Placental pericyte (primary cell): ENCODE measurements at places on chromosomes 4 and X. TPM values are rescaled to one million over a fixed set of nuclear protein-coding genes. Genes with fewer than 3 reads are reported as not detected.

Gene CFP
- 0.22 and 0.57 TPM in 2 replicates for total RNA-seq

Gene SMARCA1
- 50.8 and 51.0 TPM in 2 replicates for total RNA-seq

Gene FTHL17
- total RNA-seq, result not detected in 2 replicates

Gene PDGFC
- 44.4 and 151 TPM in 2 replicates for total RNA-seq

Gene AREG
- total RNA-seq, result 1.3 and 16.2 TPM in 2 replicates

Gene SHROOM3
- 7.9 and 42.5 TPM in 2 replicates for total RNA-seq

Gene SMIM43
- 0.14 TPM in 1 of 2 replicates, not detected in the other for total RNA-seq

Gene SSX2B
- total RNA-seq, result not detected in 2 replicates

Gene TEX11
- total RNA-seq, result not detected in 2 replicates

Gene ING2
- total RNA-seq, result 6.6 and 7.7 TPM in 2 replicates

Gene MSMO1
- 264 and 362 TPM in 2 replicates for total RNA-seq

Gene PAGE1
- not detected in 2 replicates for total RNA-seq

Gene EDNRA
- 1.3 and 13.2 TPM in 2 replicates for total RNA-seq

Gene HTN1
- not detected in 2 replicates for total RNA-seq

Gene MAGEA4
- total RNA-seq, result not detected in 2 replicates

Gene MAGEA2B
- total RNA-seq, result not detected in 2 replicates

Gene KLHL34
- 0.14 TPM in 1 of 2 replicates, not detected in the other for total RNA-seq

Gene JADE1
- total RNA-seq, result 13.6 and 19.5 TPM in 2 replicates

Gene FGFR3
- total RNA-seq, result 0.29 and 0.44 TPM in 2 replicates

Gene AFF2
- 0.66 and 0.72 TPM in 2 replicates for total RNA-seq

Gene ELF4
- 24.2 and 30.9 TPM in 2 replicates for total RNA-seq

Gene ARHGEF38
- not detected in 2 replicates for total RNA-seq

Gene MTNR1A
- 0.14 TPM in 1 of 2 replicates, not detected in the other for total RNA-seq

Gene NUDT10
- total RNA-seq, result 0.14 TPM in 1 of 2 replicates, not detected in the other

Gene IL13RA1
- 51.6 and 51.7 TPM in 2 replicates for total RNA-seq

Gene RTL9
- 0.44 and 0.57 TPM in 2 replicates for total RNA-seq

Gene WDR17
- total RNA-seq, result 0.57 and 0.66 TPM in 2 replicates

Gene ASB11
- not detected in 2 replicates for total RNA-seq

Gene NRK
- total RNA-seq, result under 0.01 and 2.1 TPM in 2 replicates

Gene PNMA6A
- 0.29 and 1.5 TPM in 2 replicates for total RNA-seq

Gene AKAP14
- not detected in 2 replicates for total RNA-seq

Gene NCBP2L
- total RNA-seq, result not detected in 2 replicates

Gene RRH
- total RNA-seq, result 0.14 TPM in 1 of 2 replicates, not detected in the other

Gene GUCY1A1
- total RNA-seq, result 0.14 and 0.44 TPM in 2 replicates

Gene CFAP299
- total RNA-seq, result 0.44 and 2.9 TPM in 2 replicates

Gene SPATA18
- 19.9 and 24.5 TPM in 2 replicates for total RNA-seq

Gene SLC7A11
- 45.4 and 101 TPM in 2 replicates for total RNA-seq

Gene SLC39A8
- total RNA-seq, result 13.0 and 62.8 TPM in 2 replicates

Gene COL25A1
- 0.66 and 1.7 TPM in 2 replicates for total RNA-seq

Gene GSX2
- not detected in 2 replicates for total RNA-seq

Gene JCHAIN
- total RNA-seq, result 2.6 TPM in 1 of 2 replicates, not detected in the other

Gene MAGEA1
- not detected in 2 replicates for total RNA-seq
